ENCODE measurements at places on chromosomes 2 and 18.

- no peak for DNase-seq
These were observed 125.5 kb downstream of the SMAD7 start for GRCh38 chr18:48825101-48825745.

GRCh38 chr2:26399771-26400376 is 1.8 kb upstream of the DRC1 start:
- DNase-seq = no peak

- no peak for DNase-seq
These were observed 869.4 kb upstream of the VRK2 start for GRCh38 chr2:57177176-57177575.

GRCh38 chr2:110860630-110861029 is 128.3 kb downstream of the ACOXL start:
- no peak for DNase-seq

DNA sequence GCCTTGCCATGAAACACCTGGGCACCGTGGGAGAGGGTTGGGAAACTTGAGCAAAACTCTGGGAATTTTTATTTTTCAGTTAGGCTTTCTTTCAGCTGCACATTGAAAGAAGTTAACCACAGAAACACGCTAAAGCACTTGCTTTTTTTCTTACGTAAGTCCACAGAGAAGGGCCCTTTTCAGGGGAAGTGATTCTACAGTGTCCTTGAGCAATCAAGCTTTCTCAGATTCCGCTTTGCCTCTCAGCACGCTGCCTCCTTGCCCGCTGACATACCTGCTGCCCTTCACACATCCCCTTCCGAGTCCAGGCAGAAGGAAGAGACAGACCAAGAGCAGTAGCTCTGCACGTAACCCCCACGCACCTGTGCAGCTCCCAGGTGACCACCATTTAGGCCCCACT is 135.5 kb upstream of the MYT1L start:
- DNase-seq = no peak

Measured in cerebellar nuclear complex (tissue), 1 donor.